ENCODE measurements at places on chromosomes 4 and X.

DNA sequence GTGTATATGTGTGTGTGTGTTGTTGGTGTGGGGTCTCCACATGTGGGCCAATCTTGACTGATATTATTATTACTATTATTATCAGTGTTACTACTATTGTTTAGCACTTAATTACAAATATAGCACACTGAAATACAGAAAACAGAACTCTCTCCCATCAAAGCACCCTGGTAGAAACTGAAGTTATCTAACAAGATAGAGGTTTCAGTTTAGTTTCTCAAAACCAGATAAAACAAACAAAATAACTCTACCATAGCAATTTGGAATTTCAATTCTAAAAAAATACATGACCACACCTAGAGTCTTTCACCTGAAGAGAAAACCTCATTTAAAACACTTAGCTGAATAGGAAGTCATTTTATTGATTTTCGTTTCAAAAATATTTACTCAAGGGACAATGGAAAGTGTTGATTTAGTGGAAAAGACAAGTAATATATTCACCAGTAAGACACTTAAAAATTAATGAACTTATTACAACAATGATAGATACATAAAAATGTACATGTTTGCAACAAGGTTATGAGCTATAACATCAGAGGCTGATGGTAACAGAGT lies 252.3 kb downstream of the PDHA2 start:
- DNase-seq = no peak

DNA sequence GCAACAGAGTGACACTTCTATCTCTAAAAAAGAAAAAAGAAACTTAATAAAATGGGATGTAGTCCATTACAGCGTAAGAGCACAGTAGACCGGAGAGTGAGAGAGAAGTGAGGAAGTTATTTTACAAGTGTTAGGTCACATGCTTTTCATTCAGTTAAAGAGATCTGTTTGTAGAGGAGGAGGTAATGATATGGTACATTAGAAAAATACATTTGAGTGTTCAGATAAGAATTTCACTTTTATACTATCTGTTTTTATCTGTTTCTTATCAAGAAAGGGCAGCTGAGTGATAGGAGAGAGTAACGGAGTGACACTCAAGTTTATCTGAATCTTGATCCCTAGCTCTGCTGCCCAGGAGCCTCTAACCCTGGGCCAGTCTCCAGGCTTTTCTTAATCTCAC lies 38.9 kb downstream of the FNIP2 start:
- DNase-seq = no peak

- no peak for DNase-seq
These were observed 62.5 kb downstream of the PAQR3 start for GRCh38 chr4:78876568-78877320.

- DNase-seq = no peak
These were observed 37.0 kb downstream of the HPGDS start for GRCh38 chr4:94305466-94306225.

DNA sequence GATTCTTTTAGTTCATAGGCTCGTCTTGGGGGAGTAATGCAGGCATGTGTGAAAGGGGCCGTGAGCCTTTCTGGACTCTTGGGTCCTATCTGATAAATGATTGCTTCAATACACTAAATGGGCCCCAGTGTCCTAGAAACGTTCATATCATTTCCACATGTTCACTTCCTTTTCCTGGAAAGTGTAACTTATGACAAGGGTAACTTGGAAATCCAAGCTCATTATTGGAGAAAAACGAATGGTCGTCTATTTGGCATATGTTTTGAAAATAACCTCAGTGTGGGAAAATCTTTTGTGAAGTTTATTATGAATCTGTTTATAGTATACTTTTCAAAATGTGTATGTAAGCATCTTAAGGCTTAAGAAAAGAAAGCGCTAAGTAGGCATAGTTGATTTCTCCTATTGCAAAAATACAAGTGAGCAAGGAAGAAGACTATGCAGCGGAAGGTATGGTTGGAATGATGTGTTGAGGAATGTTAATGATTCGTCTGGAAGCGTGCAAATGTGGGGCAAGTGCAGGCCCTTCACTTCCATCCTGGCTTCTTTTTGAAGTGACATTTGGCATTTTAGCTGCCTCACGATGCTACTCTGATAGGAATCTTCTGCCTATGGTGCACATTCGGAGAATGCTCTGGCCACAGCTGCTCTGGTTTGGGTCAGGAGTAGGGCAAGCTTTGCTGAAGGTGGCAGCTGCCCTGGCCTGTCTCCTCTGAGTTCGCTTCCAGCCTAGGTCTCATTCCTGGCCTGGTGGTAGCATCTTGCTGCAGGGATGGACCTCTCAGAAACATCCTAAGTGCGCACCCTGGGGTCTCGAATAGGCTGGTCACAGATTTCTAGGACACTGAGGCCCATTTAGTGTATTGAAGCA lies 49.5 kb upstream of the STOX2 start:
- no peak for DNase-seq

GRCh38 chr4:55857586-55857985 lies 4.1 kb downstream of the EXOC1 start:
- no peak for DNase-seq

GRCh38 chrX:69027181-69028005 lies 137.9 kb downstream of the PJA1 start:
- DNase-seq = no peak

DNA sequence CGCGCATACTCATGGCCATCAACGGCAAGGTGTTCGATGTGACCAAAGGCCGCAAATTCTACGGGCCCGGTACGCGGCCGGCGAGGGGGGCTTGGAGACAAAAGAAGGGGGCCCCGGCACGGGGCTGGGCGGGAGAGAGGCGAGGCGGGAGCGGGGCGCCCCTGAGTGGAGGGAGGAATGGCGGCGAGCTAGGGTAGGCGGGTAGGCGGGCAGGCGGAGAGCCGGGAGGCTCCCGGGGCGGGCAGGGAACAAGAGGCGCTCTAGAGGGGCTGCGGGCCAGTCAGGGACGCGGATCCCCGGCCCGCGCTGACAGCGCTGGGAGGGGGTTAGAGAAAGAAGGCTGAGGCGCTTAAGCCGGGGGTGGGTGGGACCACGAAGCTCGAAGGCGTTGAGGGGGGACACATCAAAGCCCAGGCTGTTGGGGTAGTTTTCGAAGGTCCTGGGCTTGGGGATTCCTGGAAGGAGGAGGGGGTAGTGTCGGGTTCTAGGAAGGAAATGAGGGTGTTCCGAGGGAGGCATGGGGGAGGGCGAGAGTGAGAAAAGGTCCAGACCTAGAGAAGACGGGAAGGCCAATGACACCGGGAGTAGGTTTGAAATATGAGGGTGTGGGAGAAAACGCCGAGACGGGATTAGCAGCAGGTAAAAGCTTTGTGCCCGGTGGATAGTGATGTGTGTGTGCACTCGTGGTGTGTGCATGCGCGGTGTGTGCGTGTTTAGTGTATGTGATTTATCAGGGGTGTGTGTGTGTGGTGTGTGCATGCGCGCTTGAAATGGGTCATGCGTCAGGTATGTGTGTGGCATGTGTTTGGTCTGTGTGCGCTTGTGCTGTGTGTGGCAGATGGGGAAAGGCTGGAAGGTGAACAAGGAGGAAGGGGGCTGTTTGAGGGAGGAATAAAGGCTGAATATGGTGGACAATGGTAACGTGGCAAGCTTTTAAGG lies 807 bp downstream of the PGRMC1 start:
- DNase-seq = no peak

DNA sequence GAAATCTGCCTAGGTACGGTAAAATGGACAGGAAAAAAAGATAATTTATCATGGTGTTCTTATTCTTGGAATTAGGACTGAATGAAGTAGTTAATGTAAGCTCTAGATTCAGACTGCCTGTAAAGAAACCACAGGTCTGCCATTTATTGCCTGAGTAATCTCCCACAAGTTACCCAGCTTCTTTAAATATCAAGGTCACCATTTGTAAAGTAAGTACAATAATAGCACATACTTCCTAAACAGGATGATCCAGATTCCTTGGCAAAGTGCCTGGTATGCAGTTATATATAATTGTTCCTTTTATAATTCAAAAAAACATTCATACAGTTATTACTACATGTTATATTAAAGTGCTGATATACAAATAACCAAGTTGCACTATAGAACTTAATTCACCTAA lies 368.6 kb downstream of the HNRNPD start:
- DNase-seq = no peak

DNA sequence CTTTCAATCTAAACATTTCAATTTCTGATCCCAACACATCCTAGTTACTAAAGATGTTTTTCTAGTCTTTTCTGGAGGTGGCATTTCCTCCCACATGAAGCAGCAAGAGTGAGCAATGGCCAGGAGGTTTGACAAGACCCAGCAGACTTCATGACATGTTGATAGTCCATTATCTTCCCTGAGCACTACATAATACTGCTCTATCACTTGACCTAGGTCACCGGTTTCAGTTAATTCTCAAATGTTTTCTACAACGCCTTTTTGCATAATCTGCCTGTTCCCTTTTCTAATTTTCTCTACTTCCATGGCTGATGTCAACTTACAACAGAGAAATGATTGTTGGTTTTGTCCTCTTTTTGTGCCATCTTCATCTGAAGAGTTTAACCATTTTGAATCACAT lies 62.0 kb upstream of the GPRIN3 start:
- no peak for DNase-seq

GRCh38 chr4:132169660-132170059 lies 979.4 kb upstream of the PCDH10 start:
- DNase-seq = no peak

- no peak for DNase-seq
These were observed 210.3 kb upstream of the EPHA5 start for GRCh38 chr4:65880594-65880993.

- no peak for DNase-seq
These were observed 148.9 kb downstream of the OPHN1 start for GRCh38 chrX:68284281-68284904.

DNA sequence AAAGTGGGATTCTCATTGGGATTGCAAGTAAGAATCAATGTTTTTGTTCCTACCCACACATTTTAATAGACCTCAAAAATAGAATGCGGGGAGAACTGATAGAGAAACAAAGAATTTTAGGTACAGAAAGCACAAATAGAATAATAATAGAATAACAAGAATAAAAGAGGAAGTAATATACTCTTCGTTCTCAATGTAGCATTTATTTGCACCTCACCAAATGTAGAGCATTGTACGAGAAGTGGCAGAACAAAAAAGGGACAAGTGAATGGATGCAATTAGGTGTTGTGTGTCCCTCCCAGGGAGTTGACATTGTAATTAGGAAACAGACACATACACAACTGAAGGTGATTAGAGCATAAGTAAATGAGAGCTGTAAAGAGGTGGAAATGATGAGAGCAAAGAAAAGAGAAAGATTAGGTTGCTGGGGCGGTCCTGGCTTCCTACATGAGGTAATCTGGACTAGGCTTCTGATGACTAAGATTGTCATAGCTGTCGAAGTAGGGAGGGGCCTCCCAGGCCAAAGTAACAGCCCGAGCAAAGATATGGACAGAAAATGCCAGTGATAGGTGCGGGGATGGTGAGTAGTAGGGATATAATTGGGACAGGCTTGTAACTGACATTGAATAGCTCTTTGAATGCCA lies 10.4 kb downstream of the RAB9A start:
- DNase-seq = no peak

- DNase-seq = no peak
These were observed 52.2 kb upstream of the SORCS2 start for GRCh38 chr4:7140062-7140691.

GRCh38 chrX:32480019-32480418 lies 731.3 kb downstream of the DMD start:
- no peak for DNase-seq

GRCh38 chr4:79980448-79980847 lies 92.6 kb downstream of the ANTXR2 start:
- peak; percentile 31 for DNase-seq

GRCh38 chr4:132114885-132115284 lies 1034.2 kb upstream of the PCDH10 start:
- no peak for DNase-seq

- DNase-seq = no peak
These were observed 89.0 kb upstream of the LIMCH1 start for GRCh38 chr4:41448934-41449333.

- no peak for DNase-seq
These were observed 626 bp downstream of the TBC1D1 start for GRCh38 chr4:37891260-37892159.

GRCh38 chrX:74451450-74452198 lies 30.3 kb downstream of the SLC16A2 start:
- no peak for DNase-seq

DNA sequence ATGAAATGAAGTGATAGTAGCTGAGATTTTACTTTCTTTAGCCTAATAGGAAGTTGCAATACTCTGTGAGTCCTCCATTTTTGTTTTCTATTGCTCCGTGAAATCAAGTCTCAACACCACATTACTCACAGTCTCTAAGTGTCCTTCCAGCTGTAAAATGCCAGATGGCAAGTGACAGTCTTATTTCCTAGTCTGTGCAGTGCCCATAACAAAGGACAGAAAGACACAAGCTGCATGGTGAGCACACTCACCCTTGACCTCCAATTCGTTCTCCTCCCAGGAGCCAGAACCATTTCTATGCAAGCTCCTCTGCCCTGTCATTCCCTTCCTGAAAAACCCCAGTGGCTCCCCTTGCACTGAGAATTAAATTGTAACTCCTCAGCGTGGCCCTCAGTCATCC lies 101.6 kb downstream of the PARM1 start:
- DNase-seq = no peak

DNA sequence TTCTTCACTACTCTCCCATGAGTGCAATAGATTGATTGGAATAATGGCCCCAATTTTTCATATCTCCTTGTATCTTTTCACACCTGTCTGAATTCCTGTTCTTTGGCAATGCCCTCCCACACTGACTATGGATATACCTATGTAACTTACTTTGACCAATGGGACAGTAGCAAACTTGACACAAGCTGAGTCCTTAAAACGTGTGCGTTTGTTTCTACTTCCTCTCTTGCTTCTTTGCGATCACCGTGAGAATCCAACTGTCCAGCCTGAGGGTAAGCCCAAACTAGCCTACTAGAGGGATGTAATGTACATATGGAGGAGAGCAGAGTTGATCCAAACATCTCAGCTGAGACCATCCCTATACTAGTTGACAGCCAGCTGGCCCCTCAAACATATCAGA lies 19.3 kb downstream of the TEC start:
- DNase-seq = no peak

DNA sequence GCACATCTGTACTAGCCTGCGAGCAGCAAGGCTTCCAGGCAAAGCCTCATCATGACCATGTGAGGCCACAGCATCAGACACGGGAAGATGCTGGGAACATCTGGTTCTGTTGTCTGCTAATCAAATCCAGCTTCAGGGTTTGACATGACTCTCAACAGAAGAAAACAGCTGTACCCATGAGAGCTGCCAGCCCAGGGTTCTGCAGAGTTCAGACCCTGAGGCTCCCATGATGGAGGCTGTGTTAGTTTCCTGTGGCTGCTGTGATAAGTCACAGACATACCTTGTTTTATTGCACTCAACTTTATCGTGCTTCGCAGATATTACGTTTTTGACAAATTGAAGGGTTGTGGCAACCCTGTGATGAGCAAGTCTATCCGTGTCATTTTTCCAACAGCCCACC lies 37.5 kb downstream of the JAKMIP1 start:
- DNase-seq = no peak

DNA sequence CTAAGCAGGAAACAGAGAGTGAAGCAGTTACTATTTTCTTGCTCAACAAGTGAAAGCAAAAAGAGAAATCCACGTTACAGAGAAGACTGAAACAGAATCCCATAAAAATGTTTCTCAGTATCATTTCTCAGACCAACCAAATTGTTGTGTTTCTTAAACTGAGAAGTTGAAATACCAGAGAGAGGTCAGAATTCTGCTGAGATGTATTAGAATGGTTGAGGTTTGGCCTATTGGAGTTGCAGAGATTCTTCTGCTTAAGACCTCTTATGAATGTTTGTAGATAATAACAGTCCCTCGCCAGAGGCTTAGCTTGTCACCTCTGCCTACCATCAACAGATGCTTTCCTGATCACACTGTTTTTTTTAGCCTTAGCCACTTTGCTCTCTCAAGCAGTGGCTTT lies 481.4 kb downstream of the TRIML1 start:
- no peak for DNase-seq
